SK-N-DZ (cell line): ENCODE measurements at places on chromosomes 3 and 15.
A peak's percentile ranks its signal among the peaks of the same experiment; 100 is the strongest.

- DNase-seq: no peak
Observed at GRCh38 chr3:163722405-163722804, 1355.9 kb downstream of the SI start.

- no peak for DNase-seq
Observed at GRCh38 chr3:33001889-33002288, 50.4 kb downstream of the CCR4 start.

DNA sequence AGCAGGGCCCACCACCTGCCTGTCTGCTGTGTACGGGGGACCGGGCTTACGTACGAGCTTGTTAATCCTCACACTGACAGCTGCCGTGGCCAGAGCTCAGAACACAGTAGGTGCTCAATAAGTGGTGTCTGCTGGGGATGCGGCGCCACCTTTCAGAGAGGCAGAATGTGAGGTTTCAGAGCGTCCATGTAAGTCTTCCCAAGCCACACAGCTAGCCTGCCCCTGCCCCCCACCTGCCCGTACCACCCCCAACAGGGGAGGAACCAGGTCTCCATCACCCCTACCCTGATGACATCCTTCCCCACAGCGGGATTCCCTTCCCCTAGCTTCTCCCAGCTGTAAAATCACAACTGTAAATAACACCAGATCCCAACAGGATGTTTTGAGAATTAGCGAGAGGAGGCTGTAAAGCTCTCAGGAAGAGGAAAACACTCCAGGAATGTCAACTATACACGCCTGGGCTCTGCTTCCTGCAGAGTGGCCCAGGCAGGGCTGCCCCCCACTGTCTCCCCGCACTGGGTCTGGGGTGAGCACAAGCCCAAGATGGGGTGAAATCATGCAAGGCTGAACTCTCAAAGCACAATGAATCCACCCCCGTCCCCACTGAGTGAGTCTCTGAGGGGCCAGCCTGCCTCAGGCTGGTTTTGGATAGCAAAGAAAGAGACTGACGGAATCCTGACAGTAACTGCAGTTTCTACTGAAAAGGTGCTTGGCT lies 250.1 kb upstream of the LYSMD4 start:
- DNase-seq: no peak

- DNase-seq: peak; percentile 54
Observed at GRCh38 chr15:51775967-51776816, 24.8 kb downstream of the TMOD2 start.

- DNase-seq: no peak
Observed at GRCh38 chr15:93880358-93880757, 351.0 kb upstream of the MCTP2 start.

- DNase-seq: no peak
Observed at GRCh38 chr15:39153058-39153714, 427.7 kb upstream of the THBS1 start.

DNA sequence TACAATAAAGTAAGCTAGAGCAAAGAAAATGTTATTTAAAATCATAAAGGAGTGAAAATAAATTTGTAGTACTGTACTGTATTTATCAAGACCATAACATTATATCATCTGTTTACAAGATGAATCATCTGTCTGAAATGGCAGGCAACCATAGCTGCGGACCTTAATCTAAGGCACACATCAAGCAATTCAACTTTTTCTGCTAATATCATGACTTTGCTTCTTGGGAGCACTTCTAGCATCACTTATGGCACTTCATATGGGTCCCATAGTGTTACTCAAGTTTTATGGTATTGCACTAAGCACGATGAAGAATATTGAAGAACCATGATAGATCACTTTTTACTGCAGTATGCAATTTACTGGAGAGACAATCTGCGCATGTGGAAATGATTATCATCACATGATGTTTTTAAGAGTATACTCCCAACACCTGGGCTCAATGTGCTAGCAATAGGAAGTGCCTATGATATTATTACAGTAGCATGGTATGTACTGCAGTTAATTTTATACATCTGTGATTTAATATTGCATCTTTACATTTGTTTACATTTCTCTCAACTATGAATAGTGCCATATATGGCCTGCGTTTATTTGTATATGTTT lies 137.7 kb upstream of the NECTIN3 start:
- no peak for DNase-seq

DNA sequence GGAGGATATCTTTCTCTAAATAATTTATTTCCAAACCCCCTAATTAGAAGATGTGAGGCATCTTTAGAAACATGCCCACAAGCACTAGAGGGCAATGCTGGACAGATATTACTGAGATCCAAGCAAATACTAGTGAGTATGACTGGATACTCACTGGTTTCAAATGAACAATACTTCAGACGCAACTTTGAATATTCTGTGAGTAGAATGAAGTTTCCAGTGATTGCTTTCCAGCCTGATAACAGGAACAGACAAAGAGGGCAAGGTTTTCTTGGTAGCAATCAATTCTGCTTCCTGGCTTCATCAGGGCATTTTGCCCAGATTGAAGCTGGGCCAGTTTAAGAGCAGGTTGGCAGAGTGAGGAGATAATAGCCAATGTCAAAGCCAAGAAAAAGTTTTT lies 442.6 kb upstream of the PDZRN3 start:
- no peak for DNase-seq

- no peak for DNase-seq
Observed at GRCh38 chr3:8769088-8769822, at the start of gene OXTR. OXTR (minus strand) TSS chr3:8769613; CDS start chr3:8768187, 1,426 bp downstream.

DNA sequence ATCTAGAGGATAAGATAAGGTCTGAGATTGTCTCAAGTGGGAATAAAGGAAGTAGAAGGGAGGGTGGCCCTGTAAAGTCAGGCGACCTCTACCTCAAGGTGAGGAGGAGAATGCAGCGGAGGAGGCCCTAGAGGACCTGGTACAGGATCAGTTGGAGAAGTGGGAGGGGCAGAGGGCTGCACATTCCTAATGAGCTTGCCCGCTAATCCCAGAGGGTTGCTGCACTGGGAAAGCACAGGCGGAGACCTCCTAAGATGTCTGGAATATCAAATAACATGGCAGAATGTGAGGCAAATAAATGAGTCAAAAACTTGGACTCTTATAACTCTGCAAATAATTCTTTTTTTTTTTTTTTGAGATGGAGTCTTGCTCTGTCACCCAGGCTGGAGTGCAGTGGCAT lies 30.2 kb upstream of the VPS8 start:
- DNase-seq: no peak

GRCh38 chr3:60552581-60552980 lies 698.7 kb downstream of the FHIT start:
- DNase-seq: peak; percentile 4

DNA sequence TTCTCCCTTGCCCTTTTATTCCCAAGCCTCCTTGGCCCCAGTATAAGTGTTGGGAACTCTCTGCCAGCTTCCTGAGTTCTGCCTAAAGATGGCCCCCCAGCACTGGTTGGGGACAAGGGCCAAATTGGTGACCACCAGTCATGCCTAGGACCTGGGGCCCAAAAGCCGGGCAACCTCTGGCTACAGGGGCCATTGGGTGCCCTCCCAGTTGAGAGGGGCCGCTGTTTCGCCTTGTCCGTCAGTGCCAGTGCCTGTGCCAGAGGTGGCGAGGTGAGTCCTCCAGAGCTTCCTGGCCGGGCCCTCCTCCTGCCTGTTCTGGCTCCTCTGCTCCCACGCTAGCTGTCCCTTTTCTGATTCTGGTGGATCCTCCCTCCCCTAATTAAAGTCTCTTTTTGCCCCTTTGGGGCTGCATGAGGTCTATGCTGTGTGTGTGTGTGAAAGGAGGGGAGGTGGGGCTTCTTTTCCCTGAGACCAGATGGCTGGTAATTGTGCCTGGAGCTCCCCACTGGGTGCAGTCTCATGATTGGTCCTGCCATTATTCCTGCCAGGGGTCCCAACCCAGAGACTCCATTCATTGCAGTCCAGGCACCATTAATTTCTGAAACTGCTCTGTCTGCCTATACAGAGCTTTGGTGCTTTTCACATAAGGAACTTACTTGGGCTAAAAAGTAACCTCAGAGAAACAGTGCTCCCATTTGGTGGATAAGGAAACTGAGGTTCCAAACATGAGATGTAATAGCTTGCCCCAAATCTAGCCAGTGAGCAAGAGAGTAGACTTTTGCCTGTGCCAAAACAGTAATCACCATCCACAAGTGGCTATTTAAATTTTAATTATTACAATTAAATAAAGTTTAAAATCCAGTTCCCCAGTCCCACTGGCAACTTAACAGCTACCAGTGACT lies 3.1 kb upstream of the TTLL3 start:
- no peak for DNase-seq

DNA sequence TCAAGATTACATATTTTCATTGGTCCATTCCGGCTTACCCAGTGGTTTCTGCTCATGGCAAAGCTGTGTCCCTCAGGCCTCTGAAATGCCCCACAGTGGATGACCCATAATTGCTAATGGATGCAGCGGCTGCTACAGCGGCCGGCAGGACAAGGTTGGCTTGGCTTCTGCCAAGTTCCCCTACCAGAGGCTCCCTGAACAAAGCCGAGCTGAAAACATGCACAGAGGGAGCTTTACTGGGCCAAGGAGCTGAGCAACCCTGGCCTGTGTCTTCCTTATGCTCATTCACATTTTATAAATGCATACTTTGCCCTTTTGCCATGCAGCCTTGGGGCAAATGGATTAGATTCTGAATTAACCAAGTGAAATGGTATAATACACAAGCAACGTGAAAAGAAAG lies 150.5 kb downstream of the NTRK3 start:
- DNase-seq: no peak
